ENCODE measurements at places on chromosomes 1 and 21. TPM values are rescaled to one million over a fixed set of nuclear protein-coding genes. Genes with fewer than 3 reads are reported as not detected.

DNA sequence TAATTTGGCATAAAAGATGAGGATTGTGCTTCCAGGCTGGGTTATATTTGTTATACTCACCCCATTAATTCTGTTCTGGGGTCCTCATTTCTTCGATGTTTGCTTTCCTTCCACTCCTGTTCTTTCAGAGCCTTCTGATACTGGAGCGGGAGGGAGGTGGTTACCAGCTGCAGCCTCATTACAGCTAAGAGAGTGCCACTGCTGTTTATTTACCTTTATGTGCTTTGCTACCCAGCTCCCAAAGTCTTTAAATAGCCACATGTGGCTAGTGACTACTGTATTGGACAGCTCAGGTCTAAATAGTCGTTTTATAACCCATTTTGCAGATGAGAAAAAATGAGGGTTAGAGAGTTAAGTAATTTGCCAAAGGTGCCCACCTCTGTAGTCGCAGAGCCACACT, 25.1 kb downstream of the PLEKHM2 start:
- no peak for DNase-seq

GRCh38 chr1:43484367-43484766, 30.6 kb upstream of the HYI start:
- no peak for DNase-seq

- no peak for DNase-seq
Measured at GRCh38 chr21:35328856-35329455, 279.9 kb upstream of the RUNX1 start.

GRCh38 chr1:39623053-39623452, 16.4 kb downstream of the HEYL start:
- DNase-seq, result no peak

GRCh38 chr1:89995598-89996449, 914 bp downstream of the ZNF326 start:
- DNase-seq, result peak; percentile 22

- no peak for DNase-seq
Measured at GRCh38 chr1:151210830-151211229, 12.5 kb downstream of the PIP5K1A start.

- no peak for DNase-seq
Measured at GRCh38 chr1:201487742-201488141, 18.8 kb upstream of the PHLDA3 start.

GRCh38 chr1:185157599-185158412, 839 bp downstream of the SWT1 start:
- DNase-seq, result no peak

DNA sequence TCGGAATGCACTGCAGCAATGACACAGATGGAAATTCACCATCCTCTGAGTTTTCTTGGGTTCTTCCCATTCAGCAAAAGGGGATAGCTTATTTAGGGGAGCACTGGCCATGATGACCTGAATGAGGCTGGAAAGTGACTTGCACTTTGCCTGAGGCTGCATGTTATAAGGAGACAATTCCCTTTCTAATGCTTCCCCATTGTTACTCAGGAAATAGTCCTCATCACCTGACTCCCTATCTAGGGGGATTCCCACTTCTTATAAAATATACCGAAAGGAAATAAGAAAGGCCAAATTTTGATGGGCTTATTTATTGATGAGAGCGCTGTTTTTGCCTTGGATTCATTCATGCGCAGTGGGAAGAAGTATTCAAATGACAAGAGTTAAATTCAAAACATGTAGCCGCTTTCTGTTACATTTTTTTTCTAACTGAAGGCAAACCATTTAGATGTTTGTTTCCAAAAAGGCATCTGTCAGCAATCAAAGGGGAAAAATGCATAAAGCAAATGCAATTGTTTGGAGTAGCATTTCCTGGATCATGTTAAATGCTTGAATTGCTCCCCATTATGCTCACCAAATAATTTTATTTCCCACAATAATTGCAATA, 220.3 kb upstream of the NFIA start:
- no peak for DNase-seq

GRCh38 chr1:161162052-161162451, 2.8 kb downstream of the USP21 start:
- no peak for DNase-seq

DNA sequence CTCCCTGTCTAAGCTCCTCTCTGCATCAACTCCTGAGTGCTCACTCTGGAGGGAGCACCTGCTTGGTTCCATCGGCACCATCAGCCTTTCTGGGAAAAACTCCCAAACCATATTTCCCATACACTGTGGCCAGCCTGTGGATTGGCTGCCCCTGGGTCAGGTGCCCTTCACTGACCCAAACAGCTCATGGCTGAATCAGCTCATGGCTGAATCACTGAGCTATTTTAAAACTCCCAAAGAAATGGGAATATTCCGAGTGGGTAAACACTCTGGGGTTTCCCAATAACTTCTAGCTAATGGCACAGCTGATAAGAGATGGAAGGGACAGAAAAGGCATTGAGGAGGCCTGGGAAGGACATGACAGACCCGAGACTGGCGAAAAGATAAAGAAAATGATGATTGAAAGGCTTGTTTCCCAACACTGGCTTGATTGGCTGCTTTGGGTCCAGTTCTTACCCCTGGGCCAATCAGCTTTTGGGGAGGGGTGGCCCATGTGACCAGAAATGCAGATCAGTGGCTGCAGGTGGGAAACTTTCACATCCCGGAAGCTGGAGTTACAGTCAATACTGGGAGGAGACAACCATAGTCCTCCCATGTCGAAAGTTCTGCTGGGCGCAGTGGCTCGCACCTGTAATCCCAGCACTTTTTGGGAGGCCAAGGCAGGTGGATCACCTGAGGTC, 37.3 kb upstream of the KAZN start:
- DNase-seq, result no peak

DNA sequence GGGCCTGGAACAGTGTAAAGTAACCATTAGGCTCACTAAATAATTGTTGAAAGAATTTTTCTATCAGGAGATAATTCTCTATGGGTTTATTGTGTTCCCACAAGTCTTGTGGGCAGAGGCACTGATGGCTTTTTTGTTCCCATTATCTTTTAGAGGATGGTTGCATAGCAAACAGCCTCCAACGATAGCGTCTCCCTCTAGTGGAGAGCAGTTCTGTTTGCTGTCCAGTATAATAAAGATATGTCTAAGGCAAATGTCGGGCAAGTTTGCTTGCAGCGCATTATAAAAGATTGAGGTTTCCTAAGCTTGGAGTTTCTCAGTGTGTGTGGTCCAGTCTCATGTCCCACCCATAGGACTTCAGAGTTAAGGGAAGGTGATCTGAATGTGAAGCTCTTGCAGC, 1.3 kb upstream of the SLC6A17 start:
- DNase-seq, result peak; percentile 27

GRCh38 chr1:157219600-157219999, 81.4 kb upstream of the ETV3 start:
- no peak for DNase-seq

GRCh38 chr1:20143318-20143717, 4.2 kb downstream of the PLA2G2F start:
- no peak for DNase-seq

GRCh38 chr1:85027242-85027983, 20.9 kb downstream of the MCOLN3 start:
- DNase-seq, result no peak

ITLN2 gene
- not detected for total RNA-seq

LIN9 gene
- total RNA-seq, result 12.1 TPM

FLG2 gene
- not detected for total RNA-seq

ESPN gene
- total RNA-seq, result not detected

VCAM1 gene
- 11.0 TPM for total RNA-seq

C1orf210 gene
- total RNA-seq, result not detected

PYHIN1 gene
- not detected for total RNA-seq

ZSWIM5 gene
- total RNA-seq, result not detected

FMO3 gene
- 5.1 TPM for total RNA-seq

PLEKHN1 gene
- 0.34 TPM for total RNA-seq

NBPF4 gene
- not detected for total RNA-seq

ADGRL4 gene
- not detected for total RNA-seq

ENAH gene
- 158 TPM for total RNA-seq

KCNA3 gene
- total RNA-seq, result not detected
